Vagina (tissue), 2 donors: ENCODE measurements at places on chromosomes 16 and 17.
A peak's percentile ranks its signal among the peaks of the same experiment; 100 is the strongest.

GRCh38 chr17:82236142-82236971 lies 7.5 kb downstream of the SLC16A3 start:
- no peak for DNase-seq

DNA sequence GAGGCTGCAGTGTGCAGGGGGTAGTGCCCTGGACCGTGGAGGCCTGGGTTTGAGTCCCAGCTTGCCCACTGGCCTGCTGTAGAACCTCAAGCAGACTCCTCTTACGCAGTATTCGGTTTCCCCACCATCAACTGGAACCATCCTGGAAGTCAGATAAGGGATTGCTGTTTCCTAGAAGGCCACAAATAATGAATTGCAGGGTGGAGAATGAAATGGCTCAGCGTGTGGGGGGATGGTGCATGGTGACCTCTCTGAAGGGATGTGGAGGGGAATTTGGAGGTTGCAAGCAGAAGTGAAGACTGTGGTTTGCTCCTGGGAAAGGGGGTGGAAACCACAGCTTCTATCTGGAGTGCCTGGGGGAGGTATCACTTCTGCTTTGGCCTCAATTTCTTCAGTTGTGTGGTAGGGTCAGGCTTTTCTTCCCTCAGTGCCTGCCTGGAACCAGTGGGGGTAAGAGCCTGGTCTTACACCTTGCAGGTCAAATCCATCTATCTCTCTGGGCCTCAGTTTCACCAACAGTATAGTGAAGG lies 1.7 kb downstream of the ADGRG5 start:
- DNase-seq, result peak; percentile 67

- DNase-seq, result no peak
These were observed 13.5 kb upstream of the C16orf95 start for GRCh38 chr16:87330646-87331045.

DNA sequence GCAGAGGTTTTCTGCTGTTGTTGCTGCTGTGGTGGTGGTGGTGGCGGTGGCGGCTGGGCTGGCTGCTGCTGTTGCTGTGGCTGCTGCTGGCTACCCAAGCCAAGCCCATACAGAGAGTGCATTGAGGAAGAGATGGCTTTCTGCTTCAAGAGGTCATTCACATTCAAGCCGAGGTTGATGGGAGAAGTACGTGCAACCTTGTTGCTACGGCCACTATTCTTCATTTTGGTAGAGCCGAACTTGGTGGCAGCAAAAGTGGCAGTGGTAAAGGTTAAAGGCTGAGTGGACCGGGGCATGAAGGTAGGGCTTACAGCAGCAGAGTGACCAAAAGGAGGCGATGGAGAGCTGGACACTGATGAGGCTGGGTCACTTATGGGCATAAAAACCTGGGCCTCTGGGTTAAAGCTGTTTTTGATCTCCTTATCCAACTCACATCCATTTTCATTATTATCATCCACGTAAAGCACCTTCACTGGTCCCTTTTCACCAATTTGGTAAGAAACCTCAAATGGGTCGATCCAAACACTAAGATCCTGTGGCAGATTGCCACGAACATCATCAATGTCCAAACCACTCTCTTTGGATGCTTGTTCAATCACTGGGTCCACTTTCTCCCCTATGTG lies 2.8 kb downstream of the TOB1 start:
- DNase-seq, result no peak

GRCh38 chr17:10754109-10754508 lies 24.3 kb upstream of the TMEM220 start:
- no peak for DNase-seq

DNA sequence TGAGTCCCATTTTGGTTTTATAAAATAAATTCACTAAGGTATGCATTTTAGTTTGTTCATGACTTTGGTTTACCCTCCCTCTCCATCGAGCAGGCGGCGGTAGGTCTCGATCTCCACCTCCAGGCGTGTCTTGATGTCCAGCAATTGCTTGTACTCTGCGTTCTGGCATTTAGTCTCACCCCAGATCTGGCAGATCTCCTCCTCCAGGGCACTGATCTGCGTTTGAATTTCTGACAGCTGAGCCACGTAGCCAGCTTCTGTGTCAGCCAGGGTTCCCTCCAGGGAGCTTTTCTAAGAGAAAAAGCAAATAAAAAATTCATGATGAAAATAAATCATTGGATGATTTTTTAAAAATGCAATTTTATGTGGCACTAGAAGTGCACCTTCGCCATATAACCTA lies 4.2 kb downstream of the KRT24 start:
- no peak for DNase-seq

DNA sequence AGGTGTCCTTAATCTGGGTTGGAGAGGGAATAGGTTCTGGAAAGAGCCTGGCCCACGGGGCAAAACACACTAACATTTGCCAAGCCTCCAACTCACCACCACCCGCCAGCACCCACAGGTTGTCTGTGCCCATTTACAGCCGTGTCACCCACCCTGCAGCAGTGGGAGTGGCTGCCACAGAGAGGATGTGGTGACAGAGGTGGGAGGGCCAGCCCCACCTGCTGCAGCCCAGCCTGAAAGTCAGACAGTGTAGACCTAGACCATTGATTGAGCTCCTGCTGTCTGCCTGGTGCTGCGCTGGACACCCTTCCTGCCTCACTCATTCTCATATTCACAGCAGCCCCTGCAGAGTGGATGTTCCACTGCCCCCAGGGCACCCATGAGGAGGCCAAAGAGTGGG lies 44.7 kb downstream of the IL21R start:
- DNase-seq, result no peak
